ENCODE measurements at places on chromosomes 3 and 15.

- DNase-seq = no peak
Measured at GRCh38 chr3:59027607-59028006, 22.2 kb downstream of the CFAP20DC start.

DNA sequence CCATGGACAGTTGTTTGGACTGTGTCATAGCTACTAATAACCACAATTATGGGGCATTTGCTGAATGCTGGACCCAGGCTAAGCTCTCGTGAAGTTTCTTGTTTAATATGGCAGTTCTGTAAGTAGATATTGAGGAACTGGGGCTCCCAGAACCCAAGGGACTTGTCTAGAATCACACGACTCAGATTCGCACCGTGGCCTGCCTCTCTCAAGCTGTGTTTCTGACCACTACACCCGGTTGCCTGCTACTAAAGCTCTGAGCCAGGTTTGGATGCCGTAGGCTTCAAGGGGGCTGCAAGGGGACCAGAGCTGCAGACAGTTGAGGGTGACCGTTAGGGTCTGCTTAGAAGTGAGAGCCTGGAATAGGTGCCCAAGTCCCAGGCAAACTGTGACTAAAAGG lies 11.5 kb downstream of the TEX264 start:
- DNase-seq = no peak

- no peak for DNase-seq
Measured at GRCh38 chr15:47663101-47663500, 54.2 kb upstream of the SEMA6D start.

GRCh38 chr3:73324203-73325155 lies 263.0 kb downstream of the EBLN2 start:
- no peak for DNase-seq

DNA sequence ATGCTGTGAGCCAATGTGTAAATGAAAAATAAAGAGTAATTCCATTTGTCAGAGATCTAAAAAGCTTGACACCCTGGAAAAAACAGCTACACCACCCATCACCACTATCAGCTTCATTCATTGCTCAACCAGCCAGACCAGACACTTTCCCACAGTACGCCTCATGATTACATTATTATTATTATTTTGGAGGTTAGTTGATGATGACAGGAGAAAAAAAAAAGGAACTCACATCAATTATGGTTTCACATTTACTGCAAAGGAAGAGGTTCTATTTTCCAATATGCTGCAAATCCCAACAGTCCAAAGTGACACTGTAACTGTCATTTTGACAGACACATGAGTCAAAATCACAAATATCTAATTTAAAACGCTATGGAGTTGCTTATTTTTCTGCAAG lies 134.7 kb upstream of the TSC22D2 start:
- DNase-seq = no peak

DNA sequence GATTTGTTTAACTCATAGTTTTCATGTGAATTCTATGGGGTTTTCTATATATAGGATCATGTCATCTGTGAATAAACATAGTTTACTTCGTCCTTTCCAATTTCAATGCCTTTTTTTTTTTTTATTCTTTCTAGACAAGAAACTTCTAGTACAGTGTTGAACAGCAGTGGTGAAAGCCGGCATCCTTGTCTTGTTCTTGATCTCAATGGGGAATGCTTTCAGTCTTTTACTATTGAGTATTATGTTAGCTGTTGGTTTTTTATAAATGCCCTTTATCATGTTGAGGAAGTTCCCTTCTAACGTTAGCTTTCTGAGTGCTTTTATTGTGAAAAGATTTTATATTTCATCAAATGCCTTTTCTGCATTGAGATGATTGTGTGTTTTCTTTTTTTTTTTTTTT lies 69.0 kb downstream of the SLMAP start:
- DNase-seq = no peak

GRCh38 chr3:69558912-69559311 lies 173.0 kb upstream of the FRMD4B start:
- no peak for DNase-seq

DNA sequence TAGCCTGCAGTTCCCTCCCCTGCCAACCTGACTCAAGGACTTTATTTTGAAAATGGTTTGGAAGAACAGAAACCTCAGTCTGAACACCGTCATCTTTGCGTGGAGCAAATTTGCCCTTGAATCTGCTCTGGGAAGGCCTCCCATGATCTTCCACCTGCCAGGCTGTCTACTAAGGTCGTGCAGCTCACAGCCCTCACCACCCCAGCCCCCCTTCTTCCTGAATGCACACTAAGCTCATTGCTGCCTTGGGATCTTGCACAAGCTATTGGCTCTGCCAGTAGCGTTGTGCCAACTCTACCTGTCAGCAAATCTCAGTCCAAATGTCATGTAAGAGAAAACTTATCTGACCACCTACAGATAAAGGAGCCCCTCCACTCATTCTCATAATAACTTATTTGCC lies 141.5 kb downstream of the USP13 start:
- no peak for DNase-seq

DNA sequence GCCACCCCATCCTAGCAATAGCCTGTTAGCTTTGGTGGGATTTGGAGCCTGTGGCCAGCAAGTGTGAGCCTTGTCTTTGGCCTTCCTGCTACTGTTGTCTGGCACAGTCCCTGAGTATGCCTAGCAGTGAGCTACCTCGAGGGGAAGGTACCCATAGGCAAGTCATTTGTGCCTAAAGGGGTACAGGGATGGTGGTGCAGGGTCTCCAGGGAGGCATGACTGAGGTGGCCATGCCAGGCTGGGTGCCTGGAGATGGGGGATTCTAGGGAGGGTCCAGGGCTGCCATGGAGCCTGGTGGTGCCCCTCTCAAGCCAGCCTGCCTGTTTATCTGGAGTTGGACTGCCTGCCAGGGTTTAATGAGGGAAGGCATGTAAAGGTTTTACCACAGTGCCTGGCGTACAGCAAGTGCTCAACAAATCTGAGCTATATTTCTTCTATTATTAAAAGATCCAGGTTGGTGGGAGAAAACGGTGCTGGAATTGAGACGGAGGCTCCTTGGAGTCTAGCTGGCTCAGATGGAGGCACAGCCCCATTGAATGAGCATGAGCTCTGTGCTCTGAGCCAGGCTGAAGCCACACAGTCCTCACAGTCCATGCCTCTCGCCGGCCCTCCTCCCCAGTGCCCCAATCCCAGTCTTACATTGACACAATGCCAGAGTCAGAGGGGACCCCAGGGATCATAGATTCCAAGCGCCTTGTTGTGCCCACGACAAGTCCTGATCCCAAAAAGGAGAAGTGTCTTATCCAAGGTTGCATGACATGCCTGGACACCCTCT lies 76.2 kb downstream of the CORO2B start:
- DNase-seq = no peak

DNA sequence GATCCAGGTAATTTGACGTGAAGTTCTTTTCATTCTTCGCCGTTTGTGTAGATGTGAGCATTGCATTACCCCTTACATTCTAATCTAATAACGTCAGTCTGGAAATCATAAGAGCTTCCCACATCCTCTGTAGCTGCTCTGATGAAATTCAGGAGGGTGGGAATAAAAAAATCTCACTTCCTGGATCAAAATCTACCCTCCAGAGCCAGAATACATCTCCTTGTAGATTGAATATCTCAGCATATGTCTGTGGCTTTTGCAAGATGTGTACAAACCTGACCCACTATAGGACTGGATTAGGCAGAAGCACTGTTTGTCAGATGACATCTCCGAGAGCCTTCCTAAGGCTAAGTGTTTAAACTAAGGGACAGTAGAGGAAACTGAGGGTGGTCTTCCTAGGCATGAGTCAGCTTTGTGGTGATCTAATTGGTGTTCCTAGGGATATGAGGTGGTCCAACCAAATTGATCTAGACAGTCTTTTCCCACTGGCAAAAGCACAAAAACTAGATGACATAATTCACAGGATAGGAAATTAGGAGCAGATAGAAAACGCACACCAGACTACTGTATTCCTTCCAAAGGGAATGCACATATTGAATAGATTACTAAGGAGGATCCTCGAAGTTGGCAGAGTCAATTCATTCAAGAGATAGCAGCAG lies 216.3 kb upstream of the LRTM1 start:
- no peak for DNase-seq

- DNase-seq = no peak
Measured at GRCh38 chr3:149180057-149180573, 41.5 kb downstream of the CP start.

- DNase-seq = no peak
Measured at GRCh38 chr15:68401496-68402431, 30.2 kb downstream of the ITGA11 start.

GRCh38 chr15:41241221-41241964 lies 10.3 kb downstream of the CHP1 start:
- no peak for DNase-seq

- no peak for DNase-seq
Measured at GRCh38 chr3:66256806-66257205, 36.0 kb downstream of the SLC25A26 start.

DNA sequence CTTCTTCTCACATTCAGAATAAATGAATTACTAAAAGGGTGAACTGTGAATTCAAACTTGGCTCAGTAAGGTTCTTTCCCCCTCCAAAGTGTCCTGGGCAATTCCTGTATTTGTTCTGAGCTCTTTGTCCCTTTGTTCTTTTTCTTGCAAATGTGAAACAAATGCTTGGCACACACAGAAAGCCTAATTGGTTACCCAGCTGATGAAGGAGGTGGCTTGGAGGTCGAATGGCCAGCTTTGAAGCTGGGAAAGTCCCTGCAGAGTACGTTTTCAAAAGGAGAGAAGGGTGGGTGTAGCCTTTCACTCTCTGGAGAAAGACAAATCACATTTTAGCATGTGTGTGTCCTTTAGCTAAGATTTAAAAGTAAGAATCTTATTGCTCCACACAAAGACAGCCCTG lies 154.4 kb downstream of the PEX5L start:
- no peak for DNase-seq

- DNase-seq = no peak
Measured at GRCh38 chr3:87186608-87187159, 40.4 kb upstream of the CHMP2B start.

DNA sequence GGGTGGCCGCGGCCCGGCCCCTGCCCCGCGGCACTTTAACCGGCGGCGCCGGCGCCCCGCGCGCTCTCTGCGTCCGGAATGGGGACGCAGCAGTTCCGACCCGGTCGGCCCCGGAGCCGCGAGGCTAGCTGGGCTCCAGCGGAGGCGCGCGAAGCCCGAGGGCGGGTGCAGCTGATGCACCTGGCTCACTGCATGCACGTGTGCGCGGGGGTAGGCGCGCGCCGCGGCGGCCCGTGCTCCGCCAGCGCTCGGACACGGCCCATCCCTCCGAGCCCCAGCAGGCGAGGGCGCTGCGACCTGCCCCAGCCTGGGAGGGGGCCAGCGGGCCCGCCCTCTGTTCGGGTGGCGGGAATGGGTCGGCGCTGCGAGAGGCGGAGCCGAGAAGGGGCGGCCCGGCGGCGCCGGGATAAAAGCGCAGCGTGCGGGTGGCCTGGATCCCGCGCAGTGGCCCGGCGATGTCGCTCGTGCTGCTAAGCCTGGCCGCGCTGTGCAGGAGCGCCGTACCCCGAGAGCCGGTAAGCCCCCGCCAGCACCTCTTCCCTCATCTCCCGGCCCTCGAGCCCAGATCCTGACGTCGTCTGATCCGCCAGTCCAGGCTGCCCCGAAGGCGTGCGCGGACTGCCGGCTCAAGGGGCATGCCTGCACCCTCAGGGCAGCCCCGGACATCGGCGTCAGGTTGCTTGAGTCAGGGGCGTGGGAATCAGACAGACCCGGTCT lies at the start of the genes CHDH and IL17RB:
TSS of gene CHDH (minus strand) at position 286 of the 717 bp plus-strand sequence. CDS start 22,411 bp downstream, outside the sequence.
TSS of gene IL17RB (plus strand) at position 435 of the 717 bp plus-strand sequence. CDS start at position 456, 21 bp downstream.
- no peak for DNase-seq

GRCh38 chr15:93477188-93477587 lies 388.2 kb upstream of the RGMA start:
- no peak for DNase-seq

- no peak for DNase-seq
Measured at GRCh38 chr3:114405202-114405990, 111.6 kb downstream of the TIGIT start.

DNA sequence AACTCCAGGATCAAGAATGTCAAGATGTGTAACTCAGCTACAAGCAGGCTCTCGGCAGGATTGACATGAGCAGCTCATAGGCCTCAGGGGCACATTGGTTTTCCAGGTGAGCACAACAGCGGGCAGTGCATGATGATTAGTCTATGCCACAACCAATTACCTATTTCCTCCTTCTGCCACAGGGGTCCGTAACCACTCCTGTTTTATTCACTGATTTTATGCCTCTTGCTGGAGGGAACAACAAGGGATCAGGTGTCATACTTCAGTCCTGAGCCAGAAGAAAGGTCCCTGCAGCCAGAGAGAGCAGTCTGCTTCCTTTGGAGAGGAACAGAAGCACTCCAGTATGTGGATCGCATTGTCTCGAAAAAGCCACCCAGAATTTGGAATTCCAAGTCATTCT lies 35.1 kb upstream of the PTPRG start:
- DNase-seq = no peak

- DNase-seq = no peak
Measured at GRCh38 chr3:39273119-39273518, 6.7 kb downstream of the CX3CR1 start.

- no peak for DNase-seq
Measured at GRCh38 chr3:104044002-104044401, 1322.7 kb upstream of the ALCAM start.

- no peak for DNase-seq
Measured at GRCh38 chr3:139772539-139773500, 95.0 kb upstream of the NMNAT3 start.

GRCh38 chr3:149717391-149718056 lies 34.8 kb downstream of the COMMD2 start:
- DNase-seq = no peak

- DNase-seq = no peak
Measured at GRCh38 chr3:184005941-184006507, 11.7 kb downstream of the ABCC5 start.

DNA sequence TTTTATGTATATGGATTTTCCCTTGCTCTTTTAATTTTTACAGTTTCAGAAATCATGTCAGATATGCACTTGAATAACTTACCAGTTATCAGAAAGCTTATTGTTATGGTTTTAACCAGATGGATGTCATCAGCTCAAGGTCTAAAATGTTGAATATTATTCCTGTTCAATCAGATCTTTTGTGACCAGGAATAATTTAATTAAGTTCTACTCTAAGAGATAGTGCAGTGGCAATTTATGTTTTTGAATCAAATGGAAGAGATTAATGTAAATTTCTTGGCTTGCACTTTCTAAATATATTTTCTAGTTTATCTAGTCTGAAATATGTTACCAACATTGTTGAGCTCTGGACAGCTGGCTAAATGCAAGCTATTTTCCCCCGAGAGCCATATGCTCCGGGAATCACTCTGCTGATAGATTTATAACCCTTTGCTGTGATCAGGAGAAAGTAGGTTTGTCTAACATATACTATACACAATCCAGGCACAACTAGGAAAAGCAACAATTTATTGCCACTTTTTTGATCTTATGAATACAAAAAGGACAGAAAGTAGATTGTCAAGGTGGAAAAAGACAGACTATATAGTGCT lies 76.8 kb upstream of the CD96 start:
- no peak for DNase-seq

All from stimulated activated CD8-positive, alpha-beta memory T cell treated with anti-CD3 and anti-CD28 coated beads, Interleukin-12 subunit alpha, Interleukin-12 subunit beta, amount 100 ng/mL, for 4 hours (primary cell).